Esophagus muscularis mucosa (tissue), 4 donors: ENCODE measurements at places on chromosomes 3 and 15. TPM values are rescaled to one million over a fixed set of nuclear protein-coding genes. Genes with fewer than 3 reads are reported as not detected.

Gene HRH1
- total RNA-seq, result 15.9 TPM

- H3K4me1 ChIP-seq, result peaks cover 9% of the 10 kb centered on the region
- H3K27me3 ChIP-seq, result no peaks in the 10 kb centered on the region
- H3K36me3 ChIP-seq, result no peaks in the 10 kb centered on the region
- peak overlapping the region; percentile 43 for H3K27ac ChIP-seq
These were observed 41.5 kb downstream of the CP start for GRCh38 chr3:149180057-149180573.

Gene CHRM5
- not detected for total RNA-seq

- H3K27me3 ChIP-seq, result no peaks in the 10 kb centered on the region
- no peak overlapping the region for H3K27ac ChIP-seq
- no peaks in the 10 kb centered on the region for H3K36me3 ChIP-seq
- DNase-seq, result no peak
These were observed 242.0 kb upstream of the NSMCE3 start for GRCh38 chr15:29511663-29512062.

GRCh38 chr3:139199421-139200010 is 144.3 kb upstream of the MRPS22 start:
- H3K4me1 ChIP-seq, result no peaks in the 10 kb centered on the region
- H3K27ac ChIP-seq, result no peak overlapping the region
- no peaks in the 10 kb centered on the region for H3K36me3 ChIP-seq
- no peak for DNase-seq

DNA sequence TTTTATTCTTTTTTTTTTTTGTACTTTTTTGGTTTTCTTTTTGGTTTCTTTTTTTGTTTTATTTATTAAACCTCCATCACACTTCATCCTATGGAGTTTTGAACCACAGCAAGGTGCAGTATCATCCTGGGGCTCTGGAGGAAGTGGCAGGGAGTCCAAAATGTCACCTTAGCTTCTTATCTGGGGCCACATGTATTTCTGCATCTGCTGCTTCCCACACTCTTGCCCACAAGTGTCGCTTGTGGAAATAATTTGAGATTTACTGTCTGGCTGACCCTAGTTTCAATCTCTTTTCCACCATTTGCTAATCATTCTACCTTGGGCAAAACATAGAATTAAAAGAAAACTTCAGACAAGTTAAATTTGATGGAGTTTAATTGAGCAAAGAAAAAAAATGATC is 6.4 kb downstream of the OPA1 start:
- no peak overlapping the region for H3K27ac ChIP-seq
- no peaks in the 10 kb centered on the region for H3K36me3 ChIP-seq

- peaks cover 28% of the 10 kb centered on the region for H3K4me1 ChIP-seq
- H3K27ac ChIP-seq, result no peak overlapping the region
- no peak overlapping the region for H3K4me3 ChIP-seq
- H3K36me3 ChIP-seq, result peaks cover 67% of the 10 kb centered on the region
- no peaks in the 10 kb centered on the region for H3K27me3 ChIP-seq
- DNase-seq, result no peak
These were observed 3.7 kb upstream of the PLA2G4F start for GRCh38 chr15:42160136-42160535.

DNA sequence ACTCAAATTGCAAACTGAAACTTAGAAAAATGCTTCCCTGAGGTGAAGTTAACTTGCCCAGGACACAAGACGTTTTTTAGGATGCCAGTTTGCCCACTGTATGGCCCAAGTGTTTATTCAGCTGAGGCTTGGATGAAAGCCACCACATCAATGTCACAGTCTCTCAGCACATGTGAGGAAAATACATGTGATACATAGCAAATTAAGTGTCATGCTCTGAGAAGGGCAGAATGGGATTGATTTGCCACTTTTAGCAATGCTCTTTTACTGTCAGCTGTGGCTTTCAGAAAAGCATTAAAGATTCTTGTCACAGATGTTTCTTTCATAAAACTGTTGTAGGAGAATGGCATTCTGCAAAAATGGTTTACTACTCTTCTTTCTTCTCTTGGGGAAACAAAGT is 165.5 kb downstream of the ZIC1 start:
- H3K4me3 ChIP-seq, result no peak overlapping the region
- no peak for DNase-seq
- H3K27ac ChIP-seq, result no peak overlapping the region
- no peaks in the 10 kb centered on the region for H3K4me1 ChIP-seq
- no peaks in the 10 kb centered on the region for H3K36me3 ChIP-seq

DNA sequence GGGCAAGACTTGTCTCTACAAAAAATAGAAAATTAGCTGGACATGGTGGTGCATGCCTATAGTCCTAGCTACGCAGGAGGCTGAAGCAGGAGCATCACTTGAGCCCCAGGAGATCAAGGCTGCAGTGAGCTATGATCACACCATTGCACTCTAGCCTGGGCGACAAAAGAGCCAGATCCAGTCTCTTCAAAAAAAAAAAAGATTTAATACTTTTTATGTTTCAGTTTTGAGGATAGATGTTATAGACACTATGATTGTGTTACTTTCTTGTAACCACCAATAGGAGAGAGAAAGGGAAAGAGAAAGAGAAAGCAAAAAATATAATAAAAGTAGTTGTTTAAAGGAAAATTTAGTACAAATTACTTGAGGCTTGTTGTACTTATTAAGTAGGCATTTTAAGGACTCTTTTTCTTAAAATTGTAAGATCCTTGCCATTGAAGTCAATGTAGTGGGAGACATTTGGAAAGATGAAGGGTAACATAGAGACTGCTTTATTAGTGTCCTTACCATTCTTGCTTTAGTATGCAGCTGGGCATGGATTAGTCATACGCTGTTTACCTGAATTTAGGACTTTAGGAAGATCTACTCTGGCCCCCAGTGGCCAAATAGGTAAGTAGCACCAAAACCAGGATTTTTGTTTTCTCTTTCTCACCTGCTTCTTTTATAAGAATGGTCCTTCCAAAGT is 35.1 kb upstream of the ZDHHC23 start:
- no peak for DNase-seq
- no peak overlapping the region for H3K27ac ChIP-seq
- H3K4me3 ChIP-seq, result no peak overlapping the region
- H3K27me3 ChIP-seq, result no peaks in the 10 kb centered on the region

GRCh38 chr3:195119461-195120266 is 151.3 kb downstream of the XXYLT1 start:
- H3K27ac ChIP-seq, result peak overlapping the region; percentile 5
- H3K4me3 ChIP-seq, result no peak overlapping the region
- H3K36me3 ChIP-seq, result no peaks in the 10 kb centered on the region

Gene RAD51
- 0.50 TPM for total RNA-seq

DNA sequence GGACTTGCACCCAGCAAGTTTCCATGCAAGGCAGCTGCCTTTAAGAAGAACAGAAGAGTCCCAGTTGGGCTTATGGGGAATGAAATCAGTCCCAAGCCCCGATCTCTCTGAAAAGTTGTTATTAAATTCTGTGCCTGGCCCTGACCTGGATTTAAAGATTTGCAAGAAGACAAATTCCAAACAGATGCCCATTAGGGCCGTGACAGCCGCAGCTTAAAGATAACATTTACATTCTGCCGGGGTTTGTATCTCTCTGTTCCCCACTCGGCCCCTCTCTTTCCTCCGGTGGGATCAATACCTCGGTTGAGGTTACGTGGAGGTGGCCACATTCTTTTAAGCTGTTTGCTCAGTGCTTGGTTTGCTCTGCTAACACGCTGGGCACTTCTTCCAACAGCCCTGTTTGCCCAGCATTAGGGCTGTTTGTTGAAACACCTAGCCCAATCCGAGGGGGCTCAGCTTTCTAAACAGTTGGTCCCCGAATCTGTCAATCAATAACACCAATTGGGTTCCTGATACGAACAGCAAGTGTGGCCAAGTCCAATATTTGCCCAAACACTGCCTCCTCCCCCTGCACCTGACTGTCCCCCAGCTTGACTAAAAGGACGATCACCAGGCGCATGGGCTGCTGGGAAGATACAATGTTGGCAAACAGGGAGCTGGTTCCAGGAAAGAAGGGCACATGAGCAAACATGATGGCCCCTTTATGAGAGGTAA is 108.6 kb downstream of the RPLP1 start:
- no peak for DNase-seq
- H3K27me3 ChIP-seq, result no peaks in the 10 kb centered on the region
- no peak overlapping the region for H3K27ac ChIP-seq
- H3K4me1 ChIP-seq, result peaks cover 9% of the 10 kb centered on the region
- H3K36me3 ChIP-seq, result no peaks in the 10 kb centered on the region

GRCh38 chr3:9422712-9423424 is 25.5 kb downstream of the SETD5 start:
- H3K4me3 ChIP-seq, result peak overlapping the region; percentile 13
- peak overlapping the region; percentile 84 for H3K27ac ChIP-seq
- peaks cover 14% of the 10 kb centered on the region for H3K36me3 ChIP-seq
- peaks cover 85% of the 10 kb centered on the region for H3K4me1 ChIP-seq

Gene KBTBD13
- total RNA-seq, result not detected

Gene RAD54L2
- total RNA-seq, result 18.2 TPM

- H3K27me3 ChIP-seq, result no peaks in the 10 kb centered on the region
- peak; percentile 90 for DNase-seq
- no peaks in the 10 kb centered on the region for H3K36me3 ChIP-seq
These were observed 261.8 kb downstream of the EPHB1 start for GRCh38 chr3:135056733-135057310.

DNA sequence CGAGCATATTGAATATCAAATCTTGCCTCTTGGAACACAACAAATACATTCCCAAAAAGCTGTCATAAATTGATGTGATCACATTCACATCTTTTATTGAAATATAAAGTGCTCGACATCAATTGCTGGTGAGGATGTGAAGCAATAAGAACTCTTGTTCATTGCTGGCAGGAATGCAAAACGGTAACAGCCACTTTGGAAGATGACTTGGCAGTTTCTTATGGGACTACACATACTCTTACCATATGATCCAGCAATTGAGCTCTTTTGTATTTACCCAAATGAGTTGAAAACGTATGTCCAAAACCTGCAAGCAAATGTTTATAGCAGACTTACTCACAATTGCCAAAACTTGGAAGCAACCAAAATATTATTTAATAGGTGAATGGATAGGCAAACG is 234.9 kb downstream of the CACNA2D3 start:
- no peak for DNase-seq
- H3K4me3 ChIP-seq, result no peak overlapping the region
- H3K27ac ChIP-seq, result no peak overlapping the region
- H3K27me3 ChIP-seq, result no peaks in the 10 kb centered on the region

Gene FMN1
- total RNA-seq, result 12.5 TPM

DNA sequence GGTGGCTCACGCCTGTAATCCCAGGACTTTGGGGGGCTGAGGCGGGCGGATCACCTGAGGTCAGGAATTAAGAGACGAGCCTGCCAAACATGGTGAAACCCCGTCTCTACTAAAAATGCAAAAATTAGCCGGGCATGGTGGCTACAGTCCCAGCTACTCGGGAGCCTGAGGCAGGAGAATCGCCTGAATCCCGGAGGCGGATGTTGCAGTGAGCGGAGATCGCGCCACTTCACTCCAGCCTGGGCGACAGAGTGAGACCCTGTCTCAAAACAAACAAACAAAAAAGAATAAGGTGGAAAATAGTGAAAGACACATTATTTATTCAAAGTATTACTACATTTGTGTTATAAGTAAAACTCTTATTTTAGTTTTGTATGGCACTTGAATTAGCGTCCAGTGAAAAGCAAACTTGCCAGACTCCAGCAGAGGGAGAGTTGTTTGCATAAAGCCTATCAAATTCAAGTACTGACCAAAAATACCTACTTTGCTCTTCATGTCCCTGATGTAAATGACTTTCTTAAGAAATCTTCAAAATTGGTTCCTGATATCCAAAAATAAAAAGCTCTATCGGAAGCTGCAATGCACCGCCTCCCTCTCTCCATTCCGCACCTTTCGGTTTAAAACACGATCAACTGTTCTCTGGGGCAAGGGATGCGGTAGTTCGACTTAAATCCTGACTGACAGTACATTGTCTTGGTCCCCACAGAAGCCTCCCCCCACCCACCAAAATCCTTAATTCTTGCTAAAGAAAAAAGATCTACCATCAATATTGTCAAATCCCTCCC is 1.2 kb downstream of the TRPM7 start:
- peak overlapping the region; percentile 97 for H3K27ac ChIP-seq
- no peaks in the 10 kb centered on the region for H3K27me3 ChIP-seq
- peaks cover 51% of the 10 kb centered on the region for H3K4me1 ChIP-seq
- H3K4me3 ChIP-seq, result peak overlapping the region; percentile 58
- no peak for DNase-seq

Gene ERC2
- 1.4 TPM for total RNA-seq

Gene PATL2
- total RNA-seq, result 0.19 TPM

DNA sequence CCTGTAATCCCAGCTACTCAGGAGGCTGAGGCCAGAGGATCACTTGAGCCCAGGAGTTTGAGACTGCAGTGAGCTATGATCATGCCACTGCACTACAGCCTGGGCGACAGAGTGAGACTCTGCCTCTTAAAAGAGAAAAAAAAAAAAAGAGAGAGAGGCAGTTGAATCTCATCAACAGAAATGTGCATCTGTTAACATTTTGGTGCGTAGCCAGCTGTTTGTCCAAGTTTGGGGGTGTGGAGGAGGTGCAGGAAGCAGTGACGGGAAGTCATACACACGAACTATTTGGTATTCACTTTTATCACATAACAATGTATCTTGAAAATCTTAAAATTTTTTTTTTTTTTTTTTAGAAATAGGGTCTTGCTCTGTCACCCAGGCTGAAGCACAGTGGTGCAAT is 18.2 kb upstream of the CEMIP start:
- peaks cover 5% of the 10 kb centered on the region for H3K4me1 ChIP-seq
- no peak for DNase-seq
- no peak overlapping the region for H3K27ac ChIP-seq
- H3K27me3 ChIP-seq, result no peaks in the 10 kb centered on the region
- H3K36me3 ChIP-seq, result no peaks in the 10 kb centered on the region

Gene STARD5
- total RNA-seq, result 2.7 TPM

DNA sequence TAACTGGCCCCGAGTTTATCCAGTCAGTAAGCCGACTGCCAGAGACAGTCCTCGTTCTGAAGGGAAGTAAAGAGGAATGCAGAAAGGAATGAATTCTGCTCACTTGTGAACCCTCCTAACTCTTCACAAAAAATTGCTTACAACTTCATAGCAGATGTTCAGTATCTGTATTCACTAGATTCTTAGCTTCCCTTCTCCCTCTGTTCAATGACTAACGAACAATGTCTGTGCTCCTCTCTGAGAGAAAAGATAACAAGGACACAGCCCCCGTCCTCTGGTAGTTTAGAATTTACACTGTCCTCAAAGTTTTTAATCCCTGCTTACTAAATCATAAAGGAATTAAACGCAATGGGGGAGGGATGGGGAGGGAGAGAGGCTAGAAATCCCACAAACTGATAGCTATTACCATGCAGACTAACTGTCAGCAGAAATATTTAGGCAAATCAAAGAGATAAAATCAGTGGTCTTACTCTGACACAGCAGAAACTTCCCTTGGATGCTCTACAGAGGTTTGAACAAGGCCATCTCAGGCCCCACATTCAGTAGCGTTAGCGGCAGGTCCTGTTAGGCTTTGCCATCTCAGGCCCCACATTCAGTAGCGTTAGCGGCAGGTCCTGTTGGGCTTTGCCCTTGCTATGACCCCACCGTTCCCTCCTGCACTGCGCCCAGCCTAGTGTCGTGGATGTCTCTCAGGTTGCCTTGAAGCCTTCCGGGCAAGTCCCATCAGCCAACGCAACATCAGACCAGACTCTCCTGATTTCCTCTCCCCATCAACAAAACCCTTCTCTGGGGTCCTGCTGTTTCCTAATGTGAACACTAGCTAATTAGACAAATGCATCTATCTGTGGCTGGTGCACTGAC is 23.4 kb downstream of the NRROS start:
- no peak for DNase-seq
- peaks cover 6% of the 10 kb centered on the region for H3K36me3 ChIP-seq
- no peak overlapping the region for H3K27ac ChIP-seq
- no peaks in the 10 kb centered on the region for H3K27me3 ChIP-seq

- DNase-seq, result peak; percentile 62
- H3K27ac ChIP-seq, result no peak overlapping the region
- no peaks in the 10 kb centered on the region for H3K36me3 ChIP-seq
- no peaks in the 10 kb centered on the region for H3K4me1 ChIP-seq
These were observed 45.7 kb upstream of the STT3B start for GRCh38 chr3:31486865-31487533.

Gene FOXB1
- not detected for total RNA-seq
